Smooth muscle cell of the brain vasculature (primary cell): ENCODE measurements at places on chromosomes 12 and 14.
A peak's percentile ranks its signal among the peaks of the same experiment; 100 is the strongest.

GRCh38 chr12:3215410-3215975 lies 138.3 kb downstream of the TSPAN9 start:
- no peak for DNase-seq

DNA sequence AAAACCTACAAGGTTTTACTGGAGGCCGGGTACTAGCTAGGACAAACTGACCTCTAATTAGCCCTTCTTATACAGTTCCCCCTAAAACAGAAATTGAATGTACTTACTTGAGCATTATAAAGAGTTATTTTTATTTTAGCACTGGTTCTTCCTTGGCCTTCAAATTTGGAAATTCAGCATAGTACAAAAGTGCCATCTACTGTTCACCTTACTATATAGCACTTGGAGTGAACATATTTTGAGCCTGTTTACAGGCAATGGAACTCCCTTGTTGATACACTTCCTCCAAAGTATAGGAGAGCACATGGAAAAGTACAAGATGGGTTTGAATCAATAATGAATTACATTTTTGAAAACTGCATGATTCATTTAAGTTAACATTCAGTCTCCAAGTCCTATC lies 3.9 kb upstream of the POC1B start:
- DNase-seq: no peak

DNA sequence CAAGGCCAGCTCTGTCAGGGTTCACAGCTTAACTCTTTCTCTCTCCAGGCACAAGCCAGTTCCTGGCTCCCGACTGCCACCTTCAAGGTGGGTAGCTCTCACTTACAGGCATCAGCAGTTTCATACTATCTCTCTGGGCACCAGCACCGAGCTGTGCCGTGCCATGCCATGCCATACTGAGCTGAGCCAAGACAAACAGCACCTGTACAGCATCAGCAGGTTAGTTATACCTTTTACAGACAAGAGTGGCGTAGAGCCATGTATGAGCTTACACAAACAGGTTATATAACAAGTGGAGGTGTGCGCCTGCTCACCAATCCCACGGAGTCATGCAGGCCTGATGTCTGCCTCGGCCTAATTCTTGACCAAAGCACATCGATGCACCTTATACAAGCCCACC lies 1098.7 kb downstream of the AACS start:
- no peak for DNase-seq

- DNase-seq: no peak
Observed at GRCh38 chr12:1918884-1919236, 408 bp upstream of the CACNA2D4 start.

DNA sequence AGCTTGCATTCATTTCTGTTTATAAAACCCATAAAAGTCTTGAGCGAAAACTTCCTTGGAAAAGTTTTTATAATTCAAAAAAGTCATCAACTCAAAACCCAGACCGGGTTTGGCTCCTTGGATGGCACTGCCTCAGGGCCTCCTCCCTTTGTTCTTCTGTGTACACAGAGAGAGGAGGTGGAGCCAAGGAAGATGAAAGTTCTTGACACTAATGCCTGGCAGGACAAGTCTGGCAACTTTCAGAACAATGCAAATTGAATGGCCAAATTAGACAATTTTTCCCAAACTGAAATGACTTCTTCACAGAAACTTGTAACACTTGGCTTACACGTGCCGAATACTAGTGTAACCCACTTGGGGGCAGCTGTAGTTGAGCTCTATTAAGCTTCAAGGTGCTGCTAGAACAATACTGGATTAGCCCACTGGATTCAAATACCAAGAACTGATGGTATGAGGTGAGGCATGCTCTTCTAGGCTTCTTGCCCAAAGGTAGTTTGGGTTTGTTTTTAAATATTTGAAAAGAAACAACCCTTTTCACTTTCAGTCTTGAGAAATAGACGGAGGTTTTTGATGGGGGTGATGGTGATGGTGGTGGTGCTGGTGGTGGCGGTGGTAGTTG lies 86.6 kb upstream of the FRMD6 start:
- no peak for DNase-seq

DNA sequence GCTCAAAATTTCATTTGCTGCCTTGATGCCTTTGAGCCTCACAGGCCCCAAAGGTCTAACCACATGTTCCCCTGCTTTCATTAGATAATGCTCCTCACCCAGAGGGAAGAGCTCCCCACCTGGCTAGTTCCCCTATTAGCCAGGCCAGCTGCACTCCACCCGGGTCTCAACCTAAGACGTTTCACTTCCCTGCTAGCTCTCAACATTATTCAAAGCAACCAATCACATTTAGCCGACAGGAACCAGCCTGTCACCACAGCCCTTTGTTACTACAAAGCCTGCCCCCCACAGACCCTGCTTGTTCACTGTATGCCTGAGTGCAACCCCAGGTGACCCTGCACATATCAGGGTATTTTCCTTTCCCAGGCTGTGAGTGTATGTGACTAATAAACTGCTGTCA lies 78.6 kb downstream of the SLC15A5 start:
- DNase-seq: no peak

DNA sequence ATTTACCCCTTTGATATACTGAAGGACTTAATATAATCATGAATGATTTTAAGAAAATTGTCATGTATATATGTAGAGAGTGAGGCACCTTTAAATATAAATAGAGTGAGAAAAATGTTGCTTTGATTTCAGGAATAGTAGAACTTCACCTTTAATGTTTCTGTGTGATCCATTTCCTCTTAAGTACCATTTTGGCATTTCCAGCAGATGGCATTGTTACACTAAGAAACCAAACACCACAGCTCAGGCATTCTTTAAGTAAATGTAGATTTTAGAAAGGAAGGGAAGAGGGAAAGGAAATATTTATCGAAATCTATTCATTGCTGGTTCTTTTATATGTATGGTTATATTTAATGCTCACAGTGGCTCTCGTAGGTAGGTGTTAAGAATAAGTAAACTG lies 556.7 kb upstream of the FBXO33 start:
- no peak for DNase-seq

DNA sequence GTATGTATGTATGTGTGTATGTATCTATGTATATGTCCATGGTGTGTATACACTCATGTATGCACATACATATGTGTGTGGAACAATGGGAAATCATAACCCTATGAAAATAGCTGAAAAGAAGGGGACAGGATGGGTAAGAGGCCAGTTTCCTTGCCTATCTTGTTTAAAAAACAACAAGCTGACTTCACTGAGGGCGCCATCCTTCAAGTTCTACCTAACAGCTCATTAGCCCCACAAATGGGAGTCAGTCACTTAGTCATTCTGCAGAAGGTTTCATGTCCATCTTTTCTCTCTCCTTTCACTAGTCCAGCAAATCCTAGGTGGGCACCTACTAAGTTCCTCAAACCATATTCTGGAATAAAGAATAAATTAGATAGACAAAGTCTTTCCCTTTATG lies 14.7 kb downstream of the STON2 start:
- DNase-seq: no peak

GRCh38 chr14:91244501-91244901 lies at the start of gene GPR68:
Gene GPR68 (minus strand): TSS chr14:91244704. CDS start chr14:91235050, 9,654 bp downstream.
- peak; percentile 17 for DNase-seq

DNA sequence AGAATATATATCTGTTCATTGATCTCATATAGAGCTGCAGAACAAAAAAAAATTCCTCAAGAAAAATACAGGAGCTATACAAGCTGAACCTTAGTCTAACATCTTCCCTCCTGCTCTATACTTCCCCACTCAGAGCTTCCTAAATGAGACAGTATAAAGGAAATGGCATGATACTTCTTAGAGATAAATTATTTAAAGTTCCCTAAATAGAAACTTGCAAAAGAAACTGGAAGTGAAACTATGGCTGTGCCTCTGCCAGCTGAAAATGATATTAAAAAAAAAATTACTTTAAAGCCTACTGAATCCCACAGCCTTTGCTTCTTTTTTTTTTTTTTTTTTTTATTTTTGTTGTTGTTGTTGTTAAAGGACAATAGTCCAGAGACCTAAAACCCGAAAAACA lies 11.6 kb upstream of the NEK9 start:
- no peak for DNase-seq

DNA sequence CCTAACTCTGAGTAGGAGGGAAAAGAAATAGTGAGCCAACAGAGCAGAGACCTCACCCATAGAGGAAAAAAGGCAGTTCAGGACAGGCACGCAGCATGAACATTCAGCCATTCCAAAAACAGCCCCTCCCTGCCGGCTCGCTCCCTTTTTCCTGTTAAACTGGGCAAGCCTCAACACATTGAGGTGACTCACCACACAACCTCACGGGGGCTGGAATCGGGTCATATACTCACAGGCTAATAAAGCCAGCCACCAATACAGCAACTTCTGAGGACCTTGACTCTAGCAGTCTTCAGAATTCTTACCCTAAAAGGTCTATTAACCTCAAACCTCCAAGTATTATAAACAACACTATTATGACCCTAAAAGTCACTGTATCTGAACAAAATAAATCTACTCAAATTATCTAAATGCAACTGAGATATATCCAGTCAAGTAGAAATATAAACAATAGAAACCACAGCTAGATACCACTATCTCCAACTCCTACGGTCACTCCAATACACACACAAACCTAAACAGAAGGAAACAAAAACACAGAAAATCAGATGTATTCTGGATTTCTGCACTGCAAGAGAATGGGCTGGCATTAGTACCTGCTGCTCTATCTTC lies 6.3 kb downstream of the YBX3 start:
- peak; percentile 75 for DNase-seq

DNA sequence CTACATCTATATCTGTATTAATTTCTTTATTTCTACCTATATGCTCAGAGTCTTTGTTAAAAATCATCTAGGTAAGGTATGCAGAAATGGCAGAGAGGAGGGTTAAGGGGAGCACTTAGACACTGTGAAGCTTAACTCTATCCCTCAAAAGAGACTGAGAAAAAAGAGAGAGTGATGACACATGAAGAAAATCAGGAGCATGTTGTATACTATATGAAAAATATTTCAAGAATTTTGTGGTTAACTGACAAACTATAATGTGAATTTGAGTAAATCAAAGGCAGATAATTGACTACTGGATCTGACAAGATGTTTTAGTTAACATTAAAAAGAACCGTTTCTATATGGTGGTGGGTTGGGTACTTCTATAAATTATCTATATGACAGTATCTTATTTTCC lies 1814.2 kb upstream of the SEL1L start:
- DNase-seq: no peak

GRCh38 chr12:57243521-57244311 lies 7.3 kb downstream of the STAC3 start:
- peak; percentile 52 for DNase-seq

GRCh38 chr12:42477941-42478340 lies 111.6 kb downstream of the PRICKLE1 start:
- no peak for DNase-seq

DNA sequence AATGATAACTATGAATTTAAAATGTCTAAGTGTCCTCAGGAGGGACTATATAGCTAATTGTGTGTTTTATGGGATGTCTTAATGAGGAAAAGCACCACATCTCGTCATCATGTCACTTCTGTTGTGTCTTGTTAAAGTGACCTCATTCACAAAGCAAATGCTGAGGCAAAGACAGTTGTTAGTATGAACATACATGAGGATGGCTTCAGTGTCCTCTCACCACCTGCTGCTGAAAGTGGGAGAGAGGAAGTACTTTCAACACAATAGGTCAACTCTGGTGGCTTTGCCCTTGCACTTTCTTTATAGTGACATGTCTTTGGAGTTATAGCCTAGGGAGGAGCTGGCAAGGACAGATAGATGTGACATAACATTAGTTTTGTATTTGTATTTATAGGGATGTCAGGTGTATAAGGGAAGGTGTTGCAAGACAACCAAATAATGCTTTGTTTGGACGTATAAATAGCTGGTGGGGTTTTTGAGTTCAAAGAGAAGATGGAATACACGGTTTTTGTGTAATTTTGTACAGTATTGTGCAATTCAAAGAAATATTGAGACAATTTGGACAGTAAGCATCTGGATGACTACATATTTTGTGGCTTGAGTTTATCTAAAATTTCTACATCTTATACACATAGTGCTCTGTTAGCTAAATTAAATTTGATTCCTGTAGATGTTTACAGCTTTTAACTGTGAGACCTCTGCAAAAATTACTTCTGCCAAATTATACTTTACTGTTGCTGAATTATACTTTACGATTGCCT lies 131.7 kb upstream of the ATP2B1 start:
- DNase-seq: no peak

DNA sequence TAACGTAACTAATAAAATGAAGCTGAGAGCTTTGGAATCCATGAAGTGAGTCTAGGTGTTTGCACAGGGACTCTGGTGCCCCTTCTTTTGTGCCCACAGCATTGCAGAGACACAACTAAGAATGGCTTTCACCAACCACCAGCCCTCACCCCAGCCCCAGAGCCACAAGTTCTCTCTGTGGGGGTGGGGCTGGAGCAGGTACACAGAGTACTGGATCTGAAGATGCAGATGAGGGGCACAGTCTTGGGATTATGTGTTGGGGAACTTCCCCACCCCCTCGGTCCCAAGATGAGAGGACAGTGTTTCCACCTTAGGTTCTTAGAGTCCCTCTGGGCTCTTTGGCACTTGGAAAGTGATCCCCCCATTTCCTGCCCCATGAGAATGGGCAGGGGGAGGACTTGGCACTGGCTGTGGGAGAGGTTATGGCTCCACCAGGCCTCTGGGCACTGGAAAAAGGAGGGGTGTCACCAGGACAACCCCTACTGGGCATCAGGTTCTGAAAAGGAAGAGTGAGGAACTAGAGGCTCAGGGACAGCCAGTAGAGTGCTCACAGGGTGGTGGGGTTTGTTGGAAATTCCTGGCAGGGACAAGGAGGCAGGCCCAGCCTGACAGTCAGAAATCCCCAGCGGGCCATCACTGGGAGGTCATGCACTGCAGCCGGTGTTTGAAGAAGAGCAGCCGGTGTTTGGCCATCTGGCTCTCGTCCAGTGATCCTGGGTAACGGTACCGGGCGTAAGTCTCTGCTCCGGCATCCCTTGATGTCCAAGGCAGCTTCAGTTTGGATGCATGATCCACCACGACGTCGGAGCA lies 6.7 kb downstream of the B4GALNT1 start:
- no peak for DNase-seq

- DNase-seq: no peak
Observed at GRCh38 chr14:70020352-70021170, 141.3 kb downstream of the SMOC1 start.

GRCh38 chr12:40055228-40055579 lies 50.7 kb downstream of the SLC2A13 start:
- DNase-seq: peak; percentile 2

DNA sequence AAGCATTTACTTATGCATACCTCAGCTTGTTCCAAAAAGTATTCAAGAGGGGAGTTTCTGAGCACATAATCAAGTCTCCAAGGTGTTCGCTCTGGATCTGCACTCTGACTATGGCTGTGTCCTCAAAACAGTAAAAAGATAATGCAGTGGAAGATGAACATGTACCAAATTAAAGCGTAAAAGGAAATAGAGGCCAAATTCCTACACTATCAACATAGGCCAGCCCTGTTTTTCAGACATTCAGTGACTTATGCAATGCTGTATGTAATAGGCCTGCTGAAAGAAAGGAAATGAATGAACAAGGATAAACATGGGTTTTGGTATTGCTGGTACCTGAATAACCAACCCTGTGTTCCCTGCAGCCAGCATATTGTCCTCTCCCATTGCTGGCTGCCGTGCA lies 115.7 kb downstream of the SAMD4A start:
- no peak for DNase-seq
